ENCODE measurements at places on chromosomes 6 and 20.

DNA sequence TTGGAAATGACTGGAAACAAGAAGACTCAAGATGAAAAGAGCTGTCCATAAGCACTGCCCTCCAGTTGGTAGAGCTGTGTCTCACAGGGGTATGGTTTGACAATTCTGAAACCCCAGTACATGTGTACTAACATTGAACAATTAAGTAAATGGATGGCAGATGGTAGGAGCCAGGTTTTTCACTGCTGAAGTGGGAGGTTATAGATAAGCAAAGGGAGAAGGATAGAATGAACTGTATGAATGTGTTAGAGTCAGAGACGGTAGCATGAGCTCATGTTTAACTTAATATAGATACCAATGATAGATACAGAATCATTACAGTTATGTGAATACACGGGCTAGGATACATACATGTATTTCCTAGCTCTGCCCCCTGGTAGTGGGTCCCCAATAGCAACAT lies 95.0 kb upstream of the SIRPA start:
- ATAC-seq = no peak

GRCh38 chr6:99345164-99345563 lies 4.3 kb downstream of the FAXC start:
- no peak for ATAC-seq

- ATAC-seq = peak; percentile 84
Measured at GRCh38 chr6:170529839-170530469, 23.2 kb downstream of the PSMB1 start.

- no peak for ATAC-seq
Measured at GRCh38 chr6:119020597-119021561, 57.6 kb downstream of the FAM184A start.

All from esophagus mucosa (tissue), 1 donor.